ENCODE measurements at places on chromosomes 1 and 21.

DNA sequence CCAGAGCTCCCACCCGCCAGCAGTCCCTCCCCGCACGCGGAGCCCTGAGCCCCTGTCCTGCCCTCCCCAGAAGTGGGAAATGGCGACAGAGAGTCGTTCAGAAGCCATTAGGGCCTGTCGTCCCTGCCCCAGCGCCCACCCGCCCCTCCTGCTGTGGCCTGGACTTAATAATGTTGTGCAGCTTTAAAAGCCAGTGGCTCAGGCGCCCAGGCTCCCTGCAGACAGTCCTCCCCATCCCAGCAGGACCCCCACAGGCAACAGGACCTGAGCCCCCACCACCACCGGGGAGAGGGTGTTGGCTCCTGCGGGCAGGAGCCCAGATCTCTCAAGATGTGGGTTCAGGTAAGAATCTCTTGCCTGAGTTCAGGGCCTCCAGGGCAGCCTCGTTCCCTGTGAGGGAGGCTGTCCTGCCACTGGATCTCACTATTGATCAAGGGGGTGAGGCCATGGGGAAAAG is 125.3 kb upstream of the RUNX3 start:
- DNase-seq: no peak

DNA sequence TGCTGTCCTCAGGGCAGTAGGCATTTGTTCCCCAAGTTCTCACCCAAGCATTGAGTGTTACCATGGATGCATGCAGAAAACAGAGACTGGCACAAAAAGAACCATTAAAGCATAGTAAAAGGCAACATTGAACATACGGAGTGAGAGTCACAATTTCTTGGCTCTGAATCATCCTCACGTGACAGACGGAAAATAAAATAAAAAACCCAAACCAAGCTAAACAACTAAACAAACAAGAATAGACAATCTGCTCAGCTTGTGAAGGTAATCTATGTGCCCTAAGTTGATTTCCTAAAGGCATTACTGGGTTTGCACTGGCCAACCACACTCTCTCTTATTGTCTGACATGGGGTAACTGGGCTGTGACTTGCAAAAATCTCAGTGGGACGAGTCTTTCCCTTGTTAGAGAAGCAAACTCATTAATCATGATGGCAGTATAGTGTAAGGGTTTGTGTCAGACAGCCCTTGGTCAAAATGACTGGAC is 306.0 kb downstream of the ASTN1 start:
- DNase-seq: no peak

GRCh38 chr1:15289251-15289651 is 42.2 kb downstream of the FHAD1 start:
- no peak for DNase-seq

DNA sequence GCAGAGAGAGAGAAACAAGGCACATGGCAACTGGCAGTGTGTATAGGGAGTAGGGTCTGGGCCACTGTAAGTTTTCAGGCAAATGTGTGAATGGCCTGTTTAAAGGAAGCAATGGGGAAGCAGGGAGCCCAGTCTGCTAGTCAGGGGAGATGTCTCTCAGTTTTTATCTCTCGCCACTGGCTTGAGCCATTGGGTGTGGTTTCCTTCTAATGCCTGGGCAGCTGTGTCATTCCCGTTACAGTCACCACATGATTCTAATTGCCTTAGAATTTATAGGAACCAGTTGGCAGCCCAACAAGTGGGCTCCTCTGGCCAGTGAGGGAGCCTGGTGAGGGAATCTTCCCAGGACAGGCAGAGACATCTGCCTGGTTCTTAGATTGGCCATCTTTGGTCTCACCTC is 182.4 kb downstream of the DISC1 start:
- DNase-seq: no peak

GRCh38 chr1:221742555-221743415 is 896 bp upstream of the DUSP10 start:
- DNase-seq: peak; percentile 88

GRCh38 chr1:158328426-158328825 is 2.9 kb downstream of the CD1B start:
- no peak for DNase-seq

DNA sequence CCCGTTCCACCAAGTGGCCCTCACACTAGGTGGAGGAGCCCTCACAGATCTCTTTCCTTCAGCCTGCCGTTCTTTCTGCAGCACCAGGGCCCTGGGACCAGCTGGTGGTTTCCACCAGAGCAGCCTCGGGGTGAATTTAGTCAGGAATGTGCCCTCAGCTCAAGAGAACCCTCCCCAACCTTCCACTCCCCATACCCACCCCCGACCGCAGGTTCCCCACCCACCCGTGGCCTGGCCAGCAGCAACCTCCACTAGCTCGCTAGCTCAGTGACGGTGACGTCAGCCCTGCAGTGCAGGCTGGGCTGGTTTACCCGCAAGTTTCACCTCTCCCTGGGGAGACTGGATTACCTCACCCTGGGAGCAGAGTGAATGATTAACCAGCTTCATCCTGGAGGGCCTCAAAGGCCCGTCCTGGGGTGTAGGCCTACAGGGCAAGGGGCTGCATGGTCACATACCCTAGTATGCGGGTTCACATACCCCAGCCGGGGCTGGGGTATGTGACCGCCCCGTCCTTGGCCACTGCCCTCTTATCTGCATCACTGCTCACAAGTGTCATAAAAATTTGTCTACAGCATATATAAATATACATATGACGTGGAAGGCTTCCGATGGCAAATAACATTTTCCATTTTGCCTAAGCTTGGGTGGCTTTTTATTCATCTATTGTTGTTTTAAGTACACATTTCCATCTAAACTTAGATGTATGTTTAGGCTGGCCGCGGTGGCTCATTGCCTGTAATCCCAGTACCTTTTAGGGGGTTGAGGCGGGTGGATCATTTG is 24.5 kb downstream of the ELF3 start:
- DNase-seq: peak; percentile 51

DNA sequence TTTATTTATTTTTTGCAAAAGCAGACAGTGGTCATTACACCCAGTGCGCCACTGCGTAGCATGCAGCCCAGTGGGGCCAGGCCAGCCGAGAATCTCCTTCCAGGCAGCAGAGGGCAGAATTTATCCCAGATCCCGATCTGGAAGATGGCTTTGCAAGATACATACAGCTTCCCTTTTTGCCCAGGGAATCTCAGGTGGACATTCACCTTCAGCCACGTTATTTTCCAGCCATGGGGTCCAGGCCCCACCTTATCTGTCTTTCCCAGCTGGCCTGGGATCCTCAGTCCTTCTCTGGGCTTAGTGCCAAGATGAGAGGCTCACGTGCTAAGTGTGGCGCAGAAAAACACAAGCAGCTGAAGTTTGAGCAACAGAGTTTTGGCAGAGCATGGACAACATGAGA is 123.6 kb downstream of the AJAP1 start:
- DNase-seq: no peak

- peak; percentile 13 for DNase-seq
These were observed 56.3 kb downstream of the KCNAB2 start for GRCh38 chr1:6101826-6102531.

DNA sequence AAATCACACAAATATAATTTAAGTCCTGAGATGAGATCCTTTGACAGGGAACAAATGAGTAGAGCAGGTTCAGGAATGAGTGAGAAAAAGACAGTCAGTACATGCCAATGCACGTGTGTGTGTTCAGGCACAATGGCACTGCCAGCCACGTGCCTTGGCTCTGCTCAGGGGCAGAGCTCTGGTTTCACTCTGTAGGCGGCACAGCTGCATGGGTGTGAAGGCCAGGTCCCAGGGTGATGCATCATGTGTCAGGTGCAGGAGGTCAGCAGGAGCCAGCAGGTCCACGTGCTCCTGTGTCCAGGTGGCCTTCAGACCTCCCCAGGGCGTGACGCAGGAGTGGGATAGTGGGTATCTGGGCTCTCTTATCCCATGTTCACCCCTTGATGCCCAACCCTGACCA is 386.1 kb downstream of the KCNH1 start:
- DNase-seq: no peak

DNA sequence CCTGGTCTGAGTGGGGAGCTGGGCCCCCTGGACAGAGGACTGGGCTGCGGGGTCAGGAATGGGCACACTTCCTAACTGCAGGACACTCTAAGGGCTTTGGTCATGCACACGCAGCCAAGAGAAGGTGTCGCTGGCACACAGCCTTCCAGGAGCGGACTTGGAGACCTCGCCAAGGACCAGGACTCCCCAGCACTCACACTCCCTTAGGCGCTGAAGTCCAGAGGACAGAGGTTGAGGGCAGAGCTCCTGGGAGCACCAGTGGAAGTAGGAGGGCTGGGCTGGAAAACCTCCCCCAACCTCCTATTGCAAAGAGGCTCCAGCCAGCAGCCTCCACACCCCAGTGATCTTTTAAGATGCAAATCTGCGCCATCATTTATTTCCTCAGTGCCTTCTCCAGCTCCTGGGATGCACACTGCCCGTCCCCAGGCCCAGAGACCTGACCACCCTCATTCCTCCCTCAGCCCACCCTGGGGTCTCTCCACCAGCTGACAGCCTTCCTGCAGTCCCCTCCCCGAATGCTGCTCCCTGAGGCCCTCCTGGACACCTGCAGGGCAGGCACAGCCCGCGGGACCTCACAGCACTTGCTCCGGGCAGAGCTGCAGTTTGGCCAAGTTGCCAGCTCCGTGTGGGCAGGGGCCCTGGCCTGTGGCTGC is 3.0 kb downstream of the TSPEAR start:
- DNase-seq: no peak

DNA sequence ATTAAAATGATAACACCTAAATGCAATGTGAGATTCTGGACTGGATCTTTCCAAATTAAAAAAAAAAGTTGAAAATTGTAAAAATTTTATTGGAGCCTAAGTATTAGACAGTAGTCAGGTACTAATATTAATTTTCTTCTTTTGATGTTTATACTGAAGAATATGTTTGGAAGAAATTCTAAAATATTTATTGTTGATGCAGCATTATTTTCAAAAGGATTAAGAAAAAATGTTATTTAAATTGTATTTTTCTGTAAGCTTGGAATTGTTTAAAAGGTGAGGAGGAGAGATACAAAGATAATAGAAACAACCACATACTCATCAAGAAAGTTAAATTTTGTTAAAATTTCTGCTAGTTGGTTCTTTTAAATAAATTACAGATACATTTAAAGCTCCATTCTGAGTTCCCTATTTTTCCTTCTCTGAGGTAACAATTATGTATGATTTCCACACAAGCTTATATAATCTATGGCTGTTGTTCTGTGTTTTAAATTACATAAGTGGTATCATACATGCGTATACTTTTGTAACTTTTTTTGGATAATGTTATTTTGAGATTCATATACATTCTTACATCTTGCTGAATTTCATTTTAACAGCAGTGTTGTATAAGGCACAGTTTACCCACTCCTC is 180.3 kb upstream of the RGS18 start:
- no peak for DNase-seq

GRCh38 chr1:246659594-246660140 is 64.5 kb upstream of the SCCPDH start:
- DNase-seq: no peak

GRCh38 chr1:100930494-100930893 is 34.6 kb downstream of the SLC30A7 start:
- DNase-seq: no peak

DNA sequence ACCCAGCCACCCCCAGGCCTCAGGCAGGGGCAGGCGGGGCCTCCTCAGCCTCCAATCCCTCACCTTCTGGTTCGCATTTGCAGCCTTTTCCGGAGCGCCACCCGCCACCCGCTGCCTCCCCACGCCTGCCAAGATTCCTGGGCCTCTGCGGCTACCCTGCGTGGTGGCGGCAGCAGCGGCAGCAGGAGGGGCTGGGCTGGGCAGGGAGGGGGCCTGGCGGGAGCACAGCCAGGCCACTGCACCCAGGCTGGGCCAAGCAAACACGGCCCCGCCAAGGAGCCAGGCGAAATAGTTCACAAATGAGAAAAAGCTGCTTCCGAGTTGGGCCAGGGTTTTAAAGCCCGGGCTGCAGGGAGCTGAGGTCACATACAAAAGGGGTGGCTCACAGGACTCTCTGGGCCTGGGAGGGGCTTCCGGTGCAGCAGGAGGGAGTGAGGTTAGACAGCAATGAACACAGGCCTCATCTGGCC is 9.8 kb downstream of the COL8A2 start:
- DNase-seq: no peak

DNA sequence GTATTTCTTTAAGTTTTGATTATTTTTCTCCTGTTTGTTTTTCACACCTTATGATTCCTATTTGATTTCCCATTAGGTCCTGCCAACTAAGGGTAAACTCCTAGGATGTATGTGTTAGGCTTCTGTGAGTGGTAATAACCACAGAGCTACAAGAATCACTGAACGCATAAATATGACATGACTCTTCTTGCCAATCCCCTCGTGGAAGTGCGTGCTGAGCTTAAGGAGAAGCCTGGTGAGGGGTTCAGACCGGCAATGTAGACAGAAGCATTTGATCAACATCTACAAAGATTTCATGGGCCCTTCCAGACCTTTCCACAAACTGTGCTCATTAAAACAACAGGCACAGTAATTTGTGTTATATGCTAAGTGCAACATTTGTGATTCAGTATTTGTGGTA is 273.8 kb upstream of the SNX7 start:
- DNase-seq: no peak

GRCh38 chr1:22420455-22421053 is 31.1 kb upstream of the ZBTB40 start:
- DNase-seq: peak; percentile 90

DNA sequence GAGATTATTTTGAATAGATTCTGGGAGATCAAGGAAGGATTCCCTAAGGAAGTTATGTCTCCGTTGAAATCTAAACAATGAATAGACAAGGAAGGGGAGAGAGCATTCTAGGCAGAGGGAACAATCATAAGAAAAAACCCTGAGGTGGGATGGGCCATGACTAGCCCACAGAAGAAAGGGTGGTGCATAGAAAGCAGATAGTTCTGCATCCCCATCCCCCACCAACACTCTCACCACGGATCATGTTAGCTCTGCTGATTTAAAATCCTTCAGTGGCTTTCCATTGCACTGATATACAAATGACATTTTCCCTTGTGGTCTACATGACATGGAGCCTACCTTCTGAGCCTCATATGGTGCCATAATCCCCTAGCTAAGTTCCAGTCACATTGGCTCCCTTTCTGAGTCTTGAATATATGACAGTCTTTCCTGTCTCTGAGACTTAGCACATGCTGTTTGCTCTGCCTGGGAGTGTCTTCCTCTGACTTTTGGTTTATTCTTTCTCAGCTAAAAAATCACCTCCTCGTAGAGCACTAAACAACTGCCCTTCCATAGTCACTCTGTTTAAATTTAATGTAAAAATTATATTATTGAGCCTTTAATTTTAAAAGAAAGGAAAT is 15.2 kb downstream of the SCMH1 start:
- DNase-seq: no peak

GRCh38 chr21:41410767-41411448 is 15.1 kb upstream of the MX1 start:
- DNase-seq: no peak

DNA sequence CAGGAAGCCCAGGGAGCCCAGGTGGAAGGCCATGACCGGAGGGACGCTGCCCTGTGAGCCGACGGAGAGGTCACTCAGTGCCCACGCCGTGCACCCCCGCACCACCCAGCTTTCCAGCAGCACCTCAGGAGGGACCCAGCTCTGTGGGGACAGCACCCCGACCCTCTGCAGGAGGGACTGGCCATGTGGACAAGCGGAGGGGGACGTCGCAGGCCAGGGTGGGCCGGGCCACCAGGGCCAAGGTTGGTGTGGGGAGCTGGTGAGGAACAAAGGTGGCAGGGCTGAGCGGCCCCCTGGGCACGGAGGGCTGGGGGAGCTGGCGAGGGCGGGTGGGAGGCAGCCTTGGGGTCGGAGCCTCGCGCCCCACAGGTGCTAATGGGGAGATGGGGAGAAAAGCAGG is 22.8 kb downstream of the NADK start:
- DNase-seq: no peak
